Cardiac muscle cell (in vitro differentiated cells and primary cell): ENCODE measurements at places on chromosomes 13 and 19. TPM values are rescaled to one million over a fixed set of nuclear protein-coding genes. Genes with fewer than 3 reads are reported as not detected.

GRCh38 chr19:8074501-8074900, 21.9 kb downstream of the CCL25 start:
- H3K36me3 ChIP-seq: no peaks in the 10 kb centered on the region
- no peaks in the 10 kb centered on the region for H3K27me3 ChIP-seq

- no peak overlapping the region for H3K4me3 ChIP-seq
- peaks cover 5% of the 10 kb centered on the region for H3K4me1 ChIP-seq
- no peaks in the 10 kb centered on the region for H3K27me3 ChIP-seq
- peak; percentile 88 for DNase-seq
Observed at GRCh38 chr13:40120288-40120687, 464.8 kb downstream of the COG6 start.

GRCh38 chr19:36547001-36547732, 19.1 kb upstream of the ZNF260 start:
- no peak overlapping the region for H3K27ac ChIP-seq
- H3K27me3 ChIP-seq: no peaks in the 10 kb centered on the region

GRCh38 chr13:22336460-22336859, 665.6 kb downstream of the FGF9 start:
- no peak overlapping the region for H3K4me3 ChIP-seq
- no peaks in the 10 kb centered on the region for H3K4me1 ChIP-seq
- no peaks in the 10 kb centered on the region for H3K36me3 ChIP-seq

- no peaks in the 10 kb centered on the region for H3K36me3 ChIP-seq
- no peak for DNase-seq
- H3K27ac ChIP-seq: peak overlapping the region; percentile 19
- no peak overlapping the region for H3K4me3 ChIP-seq
- H3K4me1 ChIP-seq: peaks cover 33% of the 10 kb centered on the region
- no peaks in the 10 kb centered on the region for H3K27me3 ChIP-seq
Observed at GRCh38 chr13:106755542-106755941, 187.6 kb upstream of the ARGLU1 start.

DNA sequence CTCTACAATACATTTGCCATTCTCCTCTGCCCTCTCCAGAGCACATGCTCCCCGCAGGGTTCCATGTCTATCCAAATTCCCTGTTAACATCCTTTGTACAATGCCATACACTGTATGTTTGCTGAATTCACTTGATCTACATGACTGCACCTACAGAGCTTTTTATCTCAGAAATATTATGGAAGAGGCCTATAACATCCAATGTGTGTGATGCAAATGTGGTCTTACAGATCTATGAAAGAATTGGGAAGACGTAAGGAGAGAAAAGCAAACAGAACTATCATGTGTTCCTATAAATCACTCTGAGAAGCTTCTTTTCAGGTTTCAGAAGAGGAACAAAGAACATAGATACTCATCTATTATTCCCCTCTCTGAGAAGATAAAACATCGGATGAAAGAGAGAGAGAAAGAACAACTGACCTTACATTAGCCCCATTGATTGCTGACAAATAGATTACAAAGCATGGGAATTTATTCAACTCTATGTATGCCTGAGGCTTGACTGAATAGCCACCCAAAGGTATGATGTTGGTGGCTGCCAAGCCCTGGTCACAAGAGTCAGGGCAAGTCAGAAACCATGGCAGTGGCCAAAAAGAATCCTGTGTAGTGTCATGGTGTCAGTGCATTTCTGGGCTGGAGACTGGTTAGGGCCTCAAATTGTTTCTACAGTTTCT, 425.2 kb downstream of the FOXO1 start:
- H3K27me3 ChIP-seq: no peaks in the 10 kb centered on the region
- no peaks in the 10 kb centered on the region for H3K36me3 ChIP-seq
- H3K4me3 ChIP-seq: no peak overlapping the region
- no peak overlapping the region for H3K27ac ChIP-seq
- H3K4me1 ChIP-seq: no peaks in the 10 kb centered on the region

Gene KCNN4
- total RNA-seq: 0.60 and 1.5 TPM in 2 replicates

Gene SGCG
- total RNA-seq: 0.09 and 0.32 TPM in 2 replicates

Gene CEBPA
- total RNA-seq: 6.2 and 6.7 TPM in 2 replicates

Gene KIR3DL2
- total RNA-seq: not detected in 2 replicates

Gene RDH8
- not detected in 2 replicates for total RNA-seq
